ENCODE measurements at places on chromosomes 6 and 20.

- no peak for DNase-seq
These were observed 142.6 kb upstream of the MCHR2 start for GRCh38 chr6:100136590-100136989.

GRCh38 chr6:41836660-41837052, 49.2 kb downstream of the TOMM6 start:
- DNase-seq: no peak

DNA sequence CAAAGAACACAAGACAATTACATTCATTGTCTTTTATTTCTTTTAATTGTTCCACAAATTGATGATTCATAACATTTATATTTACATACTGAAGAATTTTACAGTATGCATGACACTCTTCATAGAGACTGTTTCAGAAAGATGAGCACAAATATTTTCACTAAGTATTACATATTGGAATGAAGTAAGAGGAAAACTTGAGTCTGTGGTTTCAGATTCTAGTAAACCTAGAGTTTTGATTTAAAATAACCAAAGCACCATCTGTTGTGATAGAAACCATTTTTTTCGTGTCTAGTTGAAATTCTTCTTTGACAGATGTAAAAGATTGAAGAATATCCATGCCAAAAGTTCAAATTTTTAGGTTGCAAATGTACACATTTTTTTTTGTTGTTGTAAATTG, 32.1 kb upstream of the OPN5 start:
- no peak for DNase-seq

- DNase-seq: no peak
These were observed 184.5 kb upstream of the TCF21 start for GRCh38 chr6:133704371-133704770.

- no peak for DNase-seq
These were observed 88.1 kb upstream of the STMND1 start for GRCh38 chr6:17013701-17014100.

DNA sequence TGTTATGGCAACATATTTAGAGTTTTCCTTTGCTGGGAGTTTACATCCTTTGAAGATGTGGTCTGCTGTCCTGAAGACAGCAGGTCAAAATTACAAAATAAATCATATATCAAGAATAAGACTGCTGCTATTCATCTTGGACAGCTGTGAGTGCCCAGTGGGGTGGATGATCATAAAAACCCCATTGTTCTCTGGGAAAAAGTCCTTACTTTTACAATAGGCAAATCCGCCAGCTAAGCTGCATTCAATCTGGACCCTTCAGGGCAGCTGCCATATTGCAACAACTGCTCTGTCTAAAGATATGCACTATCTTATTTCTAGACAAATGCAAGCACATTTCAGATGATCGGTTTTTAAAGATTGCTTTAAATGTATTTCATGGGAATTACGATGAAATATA, 19.4 kb downstream of the CASS4 start:
- no peak for DNase-seq

- DNase-seq: peak; percentile 40
These were observed 687 bp downstream of the SLC35A1 start for GRCh38 chr6:87473419-87473903.

- no peak for DNase-seq
These were observed 2.9 kb downstream of the NKAIN2 start for GRCh38 chr6:123806561-123806960.

- no peak for DNase-seq
These were observed 397.4 kb downstream of the MAFB start for GRCh38 chr20:40291493-40292135.

- no peak for DNase-seq
These were observed 503.8 kb downstream of the TFAP2B start for GRCh38 chr6:51322505-51322904.

GRCh38 chr20:63587776-63588591, 13.9 kb upstream of the HELZ2 start:
- no peak for DNase-seq

- DNase-seq: no peak
These were observed 2.5 kb downstream of the AKIRIN2 start for GRCh38 chr6:87699576-87699975.

DNA sequence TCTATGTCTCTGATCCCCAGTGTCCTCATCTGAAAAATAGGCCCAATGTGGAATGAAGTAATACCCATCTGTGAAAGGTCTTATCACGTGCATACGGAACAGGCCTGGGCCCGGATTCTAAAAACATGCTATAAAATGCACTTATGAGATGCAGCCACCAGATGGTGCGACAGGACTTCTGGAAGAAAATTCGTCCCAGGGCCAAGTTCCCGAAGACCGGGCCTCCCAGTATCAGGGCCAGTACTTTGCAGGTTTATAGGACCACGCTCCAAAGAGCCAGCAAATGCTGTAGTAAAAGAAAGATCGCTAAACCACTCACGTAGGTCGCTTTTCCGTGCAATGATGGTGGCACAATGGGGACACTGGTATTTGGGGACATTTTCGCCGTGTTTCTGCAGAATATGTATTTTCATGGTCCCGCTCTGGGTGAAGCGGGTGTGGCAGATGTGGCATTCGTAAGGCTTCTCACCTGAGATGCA, 10.6 kb downstream of the CTCFL start:
- DNase-seq: peak; percentile 32

- no peak for DNase-seq
These were observed 31.3 kb downstream of the ANKRD60 start for GRCh38 chr20:58197185-58197469.

DNA sequence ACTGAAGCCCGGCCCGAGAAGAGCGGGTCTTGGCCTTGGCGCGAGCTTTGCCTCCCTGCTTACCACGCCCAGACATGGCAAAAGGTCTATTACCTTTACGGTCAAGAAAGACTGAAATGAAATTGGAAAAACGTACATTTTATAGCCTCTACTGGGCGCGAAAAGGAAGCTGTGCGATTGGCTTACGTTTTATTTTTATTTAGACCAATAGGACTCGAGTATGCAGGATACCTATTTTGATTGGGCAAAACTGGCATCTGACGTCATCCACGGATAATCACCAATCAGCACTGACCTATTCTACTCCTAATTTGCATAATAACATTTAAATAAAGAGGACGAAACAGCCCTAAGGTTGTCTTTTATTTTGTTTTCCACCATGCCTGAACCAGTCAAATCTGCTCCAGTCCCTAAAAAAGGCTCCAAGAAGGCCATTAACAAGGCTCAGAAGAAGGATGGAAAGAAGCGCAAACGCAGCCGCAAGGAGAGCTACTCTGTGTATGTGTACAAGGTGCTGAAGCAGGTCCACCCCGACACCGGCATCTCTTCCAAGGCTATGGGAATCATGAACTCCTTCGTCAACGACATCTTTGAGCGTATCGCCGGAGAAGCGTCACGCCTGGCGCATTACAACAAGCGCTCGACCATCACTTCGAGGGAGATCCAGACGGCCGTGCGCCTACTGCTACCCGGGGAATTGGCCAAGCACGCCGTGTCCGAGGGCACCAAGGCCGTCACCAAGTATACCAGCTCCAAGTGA, 97.4 kb downstream of the OR2B2 start:
- no peak for DNase-seq

DNA sequence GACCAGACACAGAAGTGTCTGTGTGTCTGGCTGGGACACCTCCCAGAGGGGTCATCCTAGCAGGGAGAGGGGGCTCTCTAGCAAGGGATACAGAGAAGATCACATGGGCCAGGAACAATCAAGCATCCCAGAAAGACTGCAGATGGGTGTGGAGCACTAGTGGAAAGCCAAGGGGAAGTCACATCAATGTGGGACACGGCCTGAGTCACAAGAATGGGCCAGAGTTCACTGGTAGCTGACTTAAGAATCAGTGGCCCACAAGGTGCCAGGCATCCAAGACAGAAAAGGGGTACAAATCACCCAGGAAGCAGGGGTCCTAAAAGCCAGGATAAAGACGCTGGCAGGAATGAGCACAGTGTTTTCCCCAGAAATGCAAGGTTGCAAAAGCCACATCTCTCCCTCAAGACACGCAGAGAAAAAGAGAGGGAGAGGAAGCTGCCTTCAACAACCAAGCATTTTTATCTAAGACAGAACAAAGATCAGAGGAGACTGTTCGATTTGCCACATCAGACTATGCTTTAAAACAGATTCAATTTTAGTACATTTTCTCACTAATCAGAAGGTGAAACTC, 113.6 kb upstream of the DST start:
- no peak for DNase-seq

GRCh38 chr6:14981960-14982359, 263.9 kb upstream of the JARID2 start:
- DNase-seq: no peak

DNA sequence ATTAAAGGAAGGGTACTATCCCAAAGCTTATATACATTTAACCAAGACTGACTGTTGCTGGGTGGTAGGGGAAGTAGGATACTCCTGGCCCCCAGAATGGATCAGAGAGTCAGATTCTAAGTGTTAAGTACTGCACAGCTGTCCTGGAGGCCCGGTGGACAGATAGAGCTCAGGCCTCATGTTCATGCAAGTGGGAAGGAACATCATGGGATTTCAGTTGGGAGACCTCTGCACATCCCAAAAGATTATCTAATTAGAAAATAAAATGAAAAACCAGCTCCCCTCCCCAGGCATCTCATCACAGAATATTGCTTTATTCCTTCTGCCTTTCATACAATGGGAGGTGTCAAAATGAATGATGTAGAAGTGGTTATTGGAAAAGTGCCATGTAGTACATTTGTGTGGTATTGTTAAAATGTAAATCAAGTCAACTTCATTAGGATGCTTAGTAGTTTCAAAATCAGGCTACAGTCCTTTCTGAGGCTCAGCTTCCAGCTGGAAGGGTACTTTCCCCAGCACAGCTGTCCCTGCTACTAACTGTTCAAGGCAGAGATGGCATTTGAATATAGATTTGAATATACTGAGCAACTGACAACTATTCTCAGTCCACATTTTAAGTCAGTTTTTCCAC, 82.9 kb downstream of the SLC35B3 start:
- DNase-seq: no peak

DNA sequence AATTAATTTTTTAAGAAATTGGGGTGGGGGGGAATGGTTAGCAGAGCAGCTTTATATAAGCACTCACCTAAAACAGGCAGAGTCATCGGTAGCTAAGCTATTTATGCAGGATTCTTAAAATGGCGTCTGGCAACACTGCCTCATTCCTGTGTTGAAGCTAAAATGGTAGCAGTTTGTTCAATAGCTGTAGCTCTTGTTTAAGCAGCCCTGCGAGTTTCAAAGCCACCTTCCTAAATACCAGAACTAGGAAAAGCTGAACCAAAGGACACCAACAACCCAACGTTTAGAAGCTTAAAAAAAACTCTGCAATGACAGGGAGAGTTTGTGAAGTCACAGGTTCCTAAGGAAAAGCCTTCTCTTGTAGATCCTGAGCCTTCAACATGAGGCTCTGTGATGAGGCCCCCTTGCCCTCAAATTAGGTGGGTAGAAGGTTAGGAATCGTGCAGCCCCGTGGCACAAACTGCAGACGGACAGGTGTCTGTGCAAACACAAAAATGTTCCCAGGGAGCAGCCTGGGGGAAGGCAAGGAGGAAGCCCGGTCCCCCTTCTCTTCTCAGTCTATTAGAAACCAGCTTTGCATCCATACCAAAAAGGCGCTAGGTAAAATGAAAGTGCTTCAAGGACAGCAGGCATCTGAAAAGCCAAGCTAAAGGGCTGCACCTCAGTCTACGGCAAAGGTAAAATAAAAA, 4.7 kb downstream of the ZMYND8 start:
- no peak for DNase-seq

DNA sequence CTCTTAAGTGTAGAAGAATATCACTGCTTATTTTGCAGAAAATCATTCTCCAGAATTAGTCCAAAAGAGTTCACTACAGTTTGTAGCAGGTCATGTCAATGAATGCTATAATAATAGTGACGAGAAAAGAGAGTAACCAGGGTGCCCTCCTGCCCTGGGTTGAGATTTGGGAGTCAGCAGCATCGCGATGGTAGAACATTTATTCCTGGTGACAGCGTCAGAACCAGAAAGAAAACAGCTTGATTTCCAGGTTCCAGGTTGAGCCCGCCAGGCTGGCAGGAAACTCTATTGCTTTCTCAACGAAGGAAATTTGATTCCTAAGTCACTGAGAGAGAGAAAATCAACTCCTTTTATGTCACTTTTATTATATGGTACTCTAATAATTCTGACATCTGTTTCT, 550.3 kb downstream of the QKI start:
- no peak for DNase-seq

DNA sequence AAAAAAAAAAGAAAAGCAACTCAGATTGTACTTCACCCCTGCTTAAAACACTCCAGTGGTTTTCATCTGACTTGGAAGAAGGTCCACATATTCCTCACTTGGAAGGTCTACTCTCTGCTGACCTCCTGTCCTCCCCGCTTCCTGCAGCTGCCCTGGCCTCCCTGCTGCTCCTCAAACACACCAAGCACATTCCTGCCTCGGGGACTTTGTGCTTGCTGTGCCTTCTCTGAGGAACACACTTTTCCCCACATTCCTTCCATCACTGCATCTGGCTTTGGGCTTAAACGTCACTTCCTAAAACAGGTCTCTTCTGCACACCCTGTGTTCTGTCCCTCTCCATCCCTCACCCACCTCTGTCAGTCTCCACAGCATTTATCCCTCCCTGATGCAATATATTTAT, 4.9 kb upstream of the PDYN start:
- DNase-seq: no peak

DNA sequence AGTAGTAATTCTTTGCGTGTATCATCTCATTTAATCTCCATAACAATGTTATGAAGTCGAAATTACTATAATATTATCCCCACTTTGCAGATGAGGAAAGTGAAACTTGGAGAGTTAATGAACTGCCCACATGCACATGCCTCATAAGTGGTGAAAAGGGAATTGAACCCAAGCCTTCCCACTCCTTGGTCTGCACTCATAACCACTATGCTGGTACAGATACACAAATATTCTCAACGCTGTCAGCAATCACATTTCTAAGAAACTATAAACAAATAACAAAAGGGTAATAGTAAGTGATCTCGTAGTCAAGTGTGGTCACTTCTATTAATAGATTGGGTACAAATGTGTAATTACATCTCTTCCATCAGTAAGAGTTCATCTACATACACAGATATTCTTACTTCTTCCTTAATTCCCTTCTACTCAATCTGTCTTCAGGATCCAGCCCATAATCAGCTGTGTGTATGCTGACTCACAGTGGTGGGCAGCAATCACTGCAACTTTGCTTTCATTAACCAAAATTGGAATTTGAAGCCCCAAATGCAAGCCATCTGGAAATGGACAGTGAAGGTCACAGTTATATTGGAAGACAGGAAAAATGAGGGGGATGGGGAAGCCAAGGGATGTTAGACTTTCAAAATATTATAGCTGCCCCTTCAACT, 6.6 kb downstream of the PRSS35 start:
- DNase-seq: no peak

- no peak for DNase-seq
These were observed 25.9 kb upstream of the ROS1 start for GRCh38 chr6:117451671-117452070.

DNA sequence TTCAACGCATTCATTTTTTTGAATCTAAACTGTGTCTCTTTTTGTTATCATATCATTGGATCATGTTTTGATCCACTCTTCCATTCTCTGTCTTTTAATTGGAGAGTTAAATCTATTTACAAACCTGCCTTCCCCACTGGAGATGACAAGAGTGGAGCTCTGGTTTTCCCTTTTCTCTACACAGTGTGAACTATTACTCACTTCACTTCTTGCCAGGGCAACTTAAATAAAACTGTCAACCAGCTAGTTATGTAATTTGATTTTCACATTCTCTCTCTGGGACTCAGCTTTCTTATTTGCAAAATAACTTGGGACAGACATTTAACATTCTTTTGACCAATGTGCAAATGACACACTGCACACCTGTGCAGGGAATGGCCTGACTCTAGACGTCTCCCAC, 230.8 kb upstream of the CST7 start:
- no peak for DNase-seq
